ENCODE measurements at places on chromosomes 1 and 21. TPM values are rescaled to one million over a fixed set of nuclear protein-coding genes. Genes with fewer than 3 reads are reported as not detected.

The FCRL1 gene
- total RNA-seq, result not detected

DNA sequence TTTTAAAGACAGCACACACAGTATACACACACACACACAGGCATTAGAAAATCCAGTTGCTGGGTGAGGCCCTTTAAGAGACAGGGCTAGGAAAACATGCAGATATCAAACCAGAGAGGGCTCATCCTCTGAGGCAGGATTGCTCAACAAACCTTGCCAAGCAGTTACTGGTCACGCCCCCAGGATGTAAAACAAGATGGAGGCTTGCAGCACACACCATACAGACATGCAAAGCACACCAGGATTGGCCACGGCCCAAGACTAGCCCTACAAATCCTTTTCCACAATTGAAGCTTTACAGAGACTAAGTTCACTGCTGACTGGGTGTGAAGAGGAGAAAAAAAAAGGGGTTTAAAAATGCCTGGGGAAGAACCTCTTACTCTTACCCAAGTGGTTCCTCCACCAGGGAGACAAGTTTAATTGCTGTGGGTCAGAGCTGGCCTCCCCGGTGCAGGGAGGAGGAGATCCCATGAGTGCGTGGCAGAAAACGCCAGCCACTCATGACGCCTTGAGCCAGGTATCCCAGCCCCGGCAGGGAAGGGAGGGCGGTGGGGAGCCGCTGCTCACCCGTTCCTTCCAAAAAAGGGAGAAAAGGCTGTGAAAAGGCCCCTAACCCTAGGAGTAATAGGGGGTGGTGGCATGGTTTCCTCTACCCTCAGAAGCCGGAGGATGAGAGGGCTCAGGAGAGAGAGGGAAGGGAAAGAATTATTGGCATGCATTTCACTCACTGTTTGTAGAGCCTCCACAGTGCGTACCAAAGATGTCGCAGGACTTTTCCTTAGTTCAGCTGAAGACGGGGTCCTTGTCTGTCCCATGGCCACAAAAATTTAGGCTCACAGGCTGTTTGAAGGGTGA lies 594.6 kb upstream of the ZP4 start:
- no peak for DNase-seq

- no peak for DNase-seq
Observed at GRCh38 chr1:157084720-157085119, 14.9 kb downstream of the ETV3L start.

DNA sequence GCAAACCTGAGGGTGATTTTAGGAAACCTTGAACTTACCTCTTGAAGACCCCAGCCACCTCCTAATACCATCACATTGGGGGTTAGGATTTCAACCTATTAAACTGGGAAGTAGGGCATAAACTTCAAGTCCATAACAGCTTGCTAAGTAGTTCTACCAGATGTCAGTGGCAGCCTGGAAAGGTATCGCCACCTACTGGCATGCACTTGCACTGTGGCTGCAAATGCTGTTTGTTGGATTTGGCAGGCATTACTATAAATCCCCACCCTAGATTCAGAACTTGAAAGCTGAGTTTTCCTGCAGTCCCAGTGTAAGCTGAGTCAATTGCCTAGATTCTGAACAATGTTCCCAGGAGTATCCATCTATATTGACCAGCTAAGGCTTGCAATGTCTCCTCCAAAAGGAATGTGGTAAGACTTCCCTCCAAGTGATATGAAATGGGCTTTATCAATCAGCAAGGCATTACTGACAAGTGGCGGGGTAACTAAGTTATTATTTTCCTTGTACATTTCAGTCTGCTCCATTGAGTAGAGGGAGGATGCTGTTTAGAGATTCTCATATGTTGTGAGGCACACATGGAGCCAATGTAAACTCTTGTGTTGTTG lies 474.5 kb downstream of the PTPRC start:
- DNase-seq, result peak; percentile 51

GRCh38 chr1:161497961-161498360 lies 7.3 kb upstream of the FCGR2A start:
- no peak for DNase-seq

DNA sequence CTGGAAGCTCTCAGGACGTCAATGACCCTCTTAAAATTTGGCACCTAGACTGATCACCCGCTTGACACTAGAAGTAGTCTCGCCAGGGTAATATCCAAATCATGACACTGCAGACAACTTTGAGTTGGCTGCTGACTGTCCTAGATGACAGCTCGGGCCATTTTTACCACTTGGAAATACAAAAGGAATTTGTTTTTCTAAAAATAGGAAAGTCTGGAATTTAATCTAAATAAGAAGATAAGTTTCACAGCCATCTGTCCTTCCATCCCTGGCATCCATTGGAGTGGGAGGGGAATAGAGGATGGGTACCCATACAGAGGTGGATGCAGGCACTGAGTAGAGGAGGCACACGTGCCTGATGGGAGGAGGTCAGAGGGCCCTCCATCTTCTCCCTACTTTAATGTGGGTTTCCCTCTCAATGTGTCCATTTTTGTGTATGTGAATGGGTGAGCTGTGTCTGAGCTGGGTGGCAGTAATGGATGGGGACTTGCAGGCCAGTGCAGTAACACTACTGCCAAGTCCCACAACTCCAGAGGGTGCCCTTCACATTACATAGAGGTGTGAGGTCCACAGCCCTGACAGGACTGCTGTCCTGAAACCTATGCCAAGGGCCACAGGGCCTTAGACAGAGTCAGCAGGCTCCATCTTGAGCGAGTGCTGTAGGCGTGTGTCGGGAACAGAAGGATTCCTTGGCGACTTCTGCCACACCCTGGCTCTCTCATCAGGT lies 104.8 kb upstream of the IPO9 start:
- no peak for DNase-seq
